CD4-positive, alpha-beta memory T cell (primary cell): ENCODE measurements at places on chromosomes 4 and X. TPM values are rescaled to one million over a fixed set of nuclear protein-coding genes. Genes with fewer than 3 reads are reported as not detected.

TLL1 gene
- not detected for total RNA-seq

GPRIN3 gene
- 32.5 TPM for total RNA-seq

SYP gene
- 0.50 TPM for total RNA-seq

PHEX gene
- total RNA-seq: 0.35 TPM

LGI2 gene
- not detected for total RNA-seq

RASSF6 gene
- total RNA-seq: 0.89 TPM

RPS6KA6 gene
- 0.39 TPM for total RNA-seq

HUWE1 gene
- total RNA-seq: 176 TPM

LANCL3 gene
- total RNA-seq: 0.15 TPM

DNA sequence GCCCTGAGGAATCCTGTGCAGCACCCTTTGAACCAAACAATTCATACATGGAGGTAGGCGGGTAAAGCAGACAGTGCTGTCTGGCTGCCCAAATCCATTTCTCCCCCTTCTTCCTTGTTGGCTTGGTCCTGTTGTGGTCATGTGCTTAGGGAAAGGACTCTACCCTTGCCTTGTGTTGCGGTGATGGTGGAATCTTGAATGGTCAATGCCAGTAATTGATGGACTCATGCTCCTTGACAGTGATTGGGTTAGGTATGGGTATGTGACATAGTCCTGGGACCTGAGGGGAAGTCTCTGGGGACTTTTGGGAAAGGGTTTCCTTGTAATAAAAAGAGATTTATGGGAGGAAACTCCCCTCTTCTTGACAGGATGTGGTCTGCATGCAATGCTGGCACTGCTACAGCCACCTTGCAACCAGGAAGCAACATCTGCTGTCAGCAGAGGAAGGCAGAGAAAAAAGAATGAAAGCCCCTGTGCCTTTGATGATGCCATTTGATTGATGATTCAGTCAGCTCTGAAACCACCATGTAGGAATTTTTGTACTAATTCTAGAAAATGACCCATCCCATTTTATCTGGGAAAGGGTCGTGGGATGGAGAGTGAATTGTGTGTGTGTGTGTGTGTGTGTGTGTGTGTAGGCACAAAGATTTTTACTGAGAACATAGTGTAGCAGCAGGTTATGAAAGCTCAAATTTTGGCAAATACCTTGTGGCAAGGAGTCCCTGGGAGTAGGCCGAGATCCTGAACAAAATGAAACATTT lies 30.0 kb upstream of the HUWE1 start:
- peak; percentile 56 for DNase-seq
- H3K4me1 ChIP-seq: peaks cover 51% of the 10 kb centered on the region
- H3K36me3 ChIP-seq: no peaks in the 10 kb centered on the region
- no peaks in the 10 kb centered on the region for H3K27me3 ChIP-seq
- peak overlapping the region; percentile 9 for H3K4me3 ChIP-seq

- no peak for DNase-seq
- H3K36me3 ChIP-seq: no peaks in the 10 kb centered on the region
- no peak overlapping the region for H3K4me3 ChIP-seq
- no peaks in the 10 kb centered on the region for H3K27me3 ChIP-seq
- no peaks in the 10 kb centered on the region for H3K4me1 ChIP-seq
Measured at GRCh38 chrX:111005166-111005565, 90.8 kb upstream of the PAK3 start.

DNA sequence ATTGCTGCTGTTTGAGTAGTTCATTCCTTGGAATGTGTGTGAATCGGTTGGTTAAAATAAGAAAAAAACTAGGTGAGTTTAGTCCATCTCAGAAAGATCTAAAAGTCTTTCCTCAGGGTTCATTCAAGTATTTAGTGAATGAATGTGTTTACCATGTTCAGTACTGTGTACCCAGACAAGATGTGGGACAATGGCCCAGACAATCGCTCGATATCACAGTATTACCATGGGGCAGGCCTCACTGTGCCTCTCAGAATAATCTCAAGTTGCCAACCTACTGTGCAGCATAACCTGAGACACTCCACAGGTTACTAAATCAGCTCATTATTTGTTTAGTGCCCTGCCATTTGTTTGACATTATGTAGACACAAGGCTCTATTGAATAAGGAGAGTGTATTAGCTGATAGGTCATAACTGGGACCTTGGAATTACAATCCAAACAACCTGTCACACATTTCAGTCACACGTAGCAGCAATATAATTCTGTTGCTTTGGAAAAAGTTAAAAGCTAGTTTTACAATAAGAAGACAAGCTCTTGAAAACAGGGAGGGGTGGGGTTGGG lies 24.9 kb upstream of the AMOT start:
- no peak for DNase-seq
- H3K4me1 ChIP-seq: no peaks in the 10 kb centered on the region
- H3K27ac ChIP-seq: no peak overlapping the region
- H3K27me3 ChIP-seq: no peaks in the 10 kb centered on the region

GRCh38 chr4:140812916-140813315 lies 56.7 kb upstream of the TBC1D9 start:
- H3K27me3 ChIP-seq: no peaks in the 10 kb centered on the region
- H3K27ac ChIP-seq: no peak overlapping the region
- H3K4me1 ChIP-seq: no peaks in the 10 kb centered on the region
- DNase-seq: no peak
- H3K36me3 ChIP-seq: no peaks in the 10 kb centered on the region

GRCh38 chr4:74545448-74545847 lies 100.5 kb downstream of the AREG start:
- H3K36me3 ChIP-seq: no peaks in the 10 kb centered on the region
- no peaks in the 10 kb centered on the region for H3K27me3 ChIP-seq
- no peak overlapping the region for H3K4me3 ChIP-seq
- DNase-seq: no peak
- no peak overlapping the region for H3K27ac ChIP-seq
- H3K4me1 ChIP-seq: no peaks in the 10 kb centered on the region

- no peaks in the 10 kb centered on the region for H3K4me1 ChIP-seq
- H3K27ac ChIP-seq: no peak overlapping the region
- no peaks in the 10 kb centered on the region for H3K36me3 ChIP-seq
- no peak overlapping the region for H3K4me3 ChIP-seq
Measured at GRCh38 chr4:129839687-129840086, 743.7 kb downstream of the C4orf33 start.

DNA sequence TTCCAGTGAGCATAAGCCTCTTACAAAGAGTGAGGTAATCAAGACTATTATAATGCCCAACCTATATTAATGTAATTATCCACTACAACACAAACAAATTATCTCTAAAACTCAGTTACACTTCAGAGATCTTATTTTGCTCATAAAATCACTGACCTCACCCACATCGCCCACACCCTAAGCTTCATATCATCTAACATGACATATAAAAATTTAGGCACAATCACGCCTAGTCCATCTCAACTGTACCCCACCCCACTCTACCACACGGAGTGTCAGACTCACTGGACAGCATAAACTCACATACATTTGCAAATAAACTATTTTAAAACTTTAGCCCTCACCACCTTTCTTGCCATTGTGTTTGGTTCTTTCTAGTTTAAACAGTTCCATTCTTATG lies 252.4 kb downstream of the PCDH7 start:
- H3K36me3 ChIP-seq: no peaks in the 10 kb centered on the region
- no peak overlapping the region for H3K4me3 ChIP-seq
- H3K4me1 ChIP-seq: no peaks in the 10 kb centered on the region
- no peaks in the 10 kb centered on the region for H3K27me3 ChIP-seq
- H3K27ac ChIP-seq: no peak overlapping the region

DNA sequence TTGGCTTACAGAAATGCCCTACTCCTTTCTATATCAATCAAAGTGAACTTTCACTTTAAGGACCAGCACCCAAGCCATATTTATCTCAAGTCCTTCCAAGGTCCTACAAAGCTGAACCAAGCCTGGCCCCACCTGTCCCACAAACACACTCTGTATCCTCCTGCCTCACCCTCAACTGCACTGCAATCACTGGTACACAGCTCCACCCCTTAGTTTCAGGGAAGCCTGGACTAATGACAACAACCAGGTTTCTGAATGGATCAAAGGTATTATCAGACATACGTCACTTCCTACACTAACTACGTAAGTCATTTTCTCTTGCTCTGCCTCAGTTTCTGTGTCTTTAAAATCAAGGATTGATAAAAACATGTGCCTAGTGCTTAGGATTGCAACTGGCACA lies 205.6 kb upstream of the HS3ST1 start:
- no peak for DNase-seq
- H3K27me3 ChIP-seq: no peaks in the 10 kb centered on the region
- no peak overlapping the region for H3K4me3 ChIP-seq
- no peak overlapping the region for H3K27ac ChIP-seq
- no peaks in the 10 kb centered on the region for H3K36me3 ChIP-seq
- H3K4me1 ChIP-seq: no peaks in the 10 kb centered on the region

GRCh38 chr4:22645481-22646182 lies 47.1 kb upstream of the GBA3 start:
- DNase-seq: no peak
- no peaks in the 10 kb centered on the region for H3K27me3 ChIP-seq
- H3K36me3 ChIP-seq: no peaks in the 10 kb centered on the region

- no peaks in the 10 kb centered on the region for H3K4me1 ChIP-seq
- no peak overlapping the region for H3K4me3 ChIP-seq
- H3K27me3 ChIP-seq: no peaks in the 10 kb centered on the region
- no peak overlapping the region for H3K27ac ChIP-seq
Measured at GRCh38 chr4:166577639-166578038, 656.7 kb downstream of the SPOCK3 start.

- DNase-seq: no peak
- H3K27me3 ChIP-seq: no peaks in the 10 kb centered on the region
- no peak overlapping the region for H3K27ac ChIP-seq
- H3K36me3 ChIP-seq: no peaks in the 10 kb centered on the region
- H3K4me3 ChIP-seq: no peak overlapping the region
Measured at GRCh38 chr4:167421201-167421600, 186.9 kb upstream of the SPOCK3 start.

GRCh38 chr4:2371765-2372487 lies 46.5 kb downstream of the ZFYVE28 start:
- no peaks in the 10 kb centered on the region for H3K27me3 ChIP-seq
- no peak overlapping the region for H3K4me3 ChIP-seq
- peaks cover 9% of the 10 kb centered on the region for H3K36me3 ChIP-seq
- DNase-seq: no peak
- H3K27ac ChIP-seq: no peak overlapping the region

GRCh38 chr4:92634882-92635281 lies 331.1 kb downstream of the GRID2 start:
- H3K27me3 ChIP-seq: no peaks in the 10 kb centered on the region
- no peaks in the 10 kb centered on the region for H3K36me3 ChIP-seq
- no peaks in the 10 kb centered on the region for H3K4me1 ChIP-seq
- H3K27ac ChIP-seq: no peak overlapping the region
- no peak overlapping the region for H3K4me3 ChIP-seq

DNA sequence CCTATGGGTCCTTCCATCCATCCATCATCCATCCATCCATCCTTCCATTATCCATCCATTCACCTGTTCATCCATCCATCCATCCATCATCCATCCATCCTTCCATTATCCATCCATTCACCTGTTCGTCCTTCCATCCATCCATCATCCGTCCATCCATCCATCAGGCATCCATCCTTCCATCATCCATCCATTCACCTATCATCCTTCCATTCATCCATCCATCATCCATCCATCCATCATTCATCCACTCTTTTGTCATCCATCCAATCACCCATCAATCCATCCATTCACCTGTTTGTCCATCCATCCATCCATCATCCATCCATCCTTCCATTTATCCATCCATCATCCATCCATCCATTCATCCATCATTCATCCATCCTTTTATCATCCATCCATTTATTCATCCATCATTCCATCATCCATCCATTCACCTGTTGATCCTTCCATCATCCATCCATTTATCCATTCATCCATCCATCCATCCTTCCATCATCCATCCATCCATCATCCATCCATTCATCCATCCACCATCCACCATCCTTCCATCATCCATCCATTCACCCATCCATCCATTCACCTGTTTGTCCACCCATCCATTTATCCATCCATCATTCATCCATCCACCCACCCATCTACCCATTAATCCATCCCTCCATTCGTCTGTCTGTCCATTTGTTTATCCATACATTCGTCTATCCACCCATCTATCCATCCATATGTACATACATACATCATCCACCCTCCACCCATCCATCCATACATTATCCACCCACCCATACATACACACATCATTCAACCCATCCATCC lies 34.8 kb downstream of the SH3TC1 start:
- no peak overlapping the region for H3K4me3 ChIP-seq
- H3K4me1 ChIP-seq: peaks cover 12% of the 10 kb centered on the region
- no peak overlapping the region for H3K27ac ChIP-seq

DNA sequence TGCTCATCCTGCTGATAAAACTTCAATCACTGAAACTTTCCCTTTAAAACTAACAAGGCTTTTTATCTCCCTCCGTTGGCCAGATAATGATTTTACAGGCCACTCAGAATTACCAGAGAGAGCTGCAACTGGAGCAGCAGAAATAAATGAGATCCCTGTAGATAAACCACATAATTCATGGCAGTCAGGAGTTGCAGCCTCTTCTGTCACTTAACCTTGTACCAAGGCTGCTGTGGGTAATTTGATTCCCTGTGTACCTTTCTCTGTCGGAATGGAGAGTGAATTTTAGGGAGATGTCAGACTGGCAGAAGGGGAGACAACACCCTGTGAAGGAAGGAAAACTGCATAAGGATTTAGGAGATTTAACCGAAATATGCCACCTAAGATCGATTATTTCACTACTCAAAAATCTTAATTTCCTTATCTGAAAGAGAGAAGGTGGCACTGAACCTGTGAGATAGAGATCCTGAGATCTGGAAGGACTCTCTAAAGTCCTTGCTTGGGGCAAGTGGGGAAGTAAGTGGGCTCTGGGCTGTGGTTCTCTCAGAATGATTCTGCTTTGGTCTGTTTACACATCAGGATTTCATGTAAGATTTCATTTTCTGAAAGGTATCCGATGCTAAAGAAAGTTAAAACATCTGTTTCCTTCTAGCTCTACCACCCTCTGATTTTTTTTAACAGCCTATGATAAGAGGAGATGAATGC lies 14.3 kb upstream of the TSPAN5 start:
- DNase-seq: no peak
- no peak overlapping the region for H3K4me3 ChIP-seq
- H3K4me1 ChIP-seq: peaks cover 6% of the 10 kb centered on the region
- H3K36me3 ChIP-seq: no peaks in the 10 kb centered on the region
- no peak overlapping the region for H3K27ac ChIP-seq
- no peaks in the 10 kb centered on the region for H3K27me3 ChIP-seq

DNA sequence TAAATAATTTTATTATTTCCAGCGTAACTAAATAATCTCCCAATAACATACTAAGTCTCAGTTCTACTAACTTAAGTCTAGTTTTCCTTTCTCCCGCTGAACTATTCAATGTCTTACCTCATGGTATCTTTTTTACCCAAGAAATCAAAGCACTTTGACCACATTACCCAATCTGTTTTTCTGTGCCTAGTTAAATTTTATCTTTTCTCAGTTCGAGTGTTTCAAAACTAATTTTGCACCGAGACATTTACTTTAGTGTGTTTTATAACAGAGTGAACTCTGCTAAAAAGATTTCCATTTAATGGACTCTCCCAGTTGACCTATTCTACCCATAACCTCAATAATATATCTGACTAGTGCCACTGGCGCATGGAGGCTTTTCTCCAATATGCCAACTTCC lies 67.6 kb upstream of the IRF2 start:
- no peaks in the 10 kb centered on the region for H3K36me3 ChIP-seq
- H3K4me3 ChIP-seq: no peak overlapping the region
- no peak for DNase-seq
- H3K27me3 ChIP-seq: no peaks in the 10 kb centered on the region
- H3K27ac ChIP-seq: no peak overlapping the region
